ENCODE measurements at places on chromosomes 11 and 22.

GRCh38 chr11:134398644-134399292 is 13.3 kb downstream of the B3GAT1 start:
- DNase-seq = no peak

DNA sequence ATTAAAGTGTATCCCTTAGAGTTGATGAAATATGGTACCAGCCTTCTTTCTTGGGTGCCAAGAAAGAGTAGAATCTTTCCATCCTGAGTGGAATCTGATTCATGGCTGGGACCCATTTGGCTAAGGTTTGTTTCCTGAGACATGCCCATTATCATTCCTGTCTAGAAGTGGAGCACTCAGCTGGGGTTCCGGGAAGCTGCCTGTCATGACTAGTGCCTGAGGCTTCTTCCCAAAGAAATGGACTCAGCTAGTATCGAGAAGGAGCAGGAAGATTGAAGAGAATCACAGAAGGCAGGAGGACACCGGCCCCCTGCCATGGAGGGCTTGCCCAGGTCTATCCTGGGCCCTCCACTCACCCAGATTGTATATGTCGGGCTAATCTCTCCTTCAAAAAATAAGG is 57.6 kb downstream of the KREMEN1 start:
- no peak for DNase-seq

GRCh38 chr11:6327806-6328205 is 7.5 kb upstream of the CAVIN3 start:
- DNase-seq = no peak

DNA sequence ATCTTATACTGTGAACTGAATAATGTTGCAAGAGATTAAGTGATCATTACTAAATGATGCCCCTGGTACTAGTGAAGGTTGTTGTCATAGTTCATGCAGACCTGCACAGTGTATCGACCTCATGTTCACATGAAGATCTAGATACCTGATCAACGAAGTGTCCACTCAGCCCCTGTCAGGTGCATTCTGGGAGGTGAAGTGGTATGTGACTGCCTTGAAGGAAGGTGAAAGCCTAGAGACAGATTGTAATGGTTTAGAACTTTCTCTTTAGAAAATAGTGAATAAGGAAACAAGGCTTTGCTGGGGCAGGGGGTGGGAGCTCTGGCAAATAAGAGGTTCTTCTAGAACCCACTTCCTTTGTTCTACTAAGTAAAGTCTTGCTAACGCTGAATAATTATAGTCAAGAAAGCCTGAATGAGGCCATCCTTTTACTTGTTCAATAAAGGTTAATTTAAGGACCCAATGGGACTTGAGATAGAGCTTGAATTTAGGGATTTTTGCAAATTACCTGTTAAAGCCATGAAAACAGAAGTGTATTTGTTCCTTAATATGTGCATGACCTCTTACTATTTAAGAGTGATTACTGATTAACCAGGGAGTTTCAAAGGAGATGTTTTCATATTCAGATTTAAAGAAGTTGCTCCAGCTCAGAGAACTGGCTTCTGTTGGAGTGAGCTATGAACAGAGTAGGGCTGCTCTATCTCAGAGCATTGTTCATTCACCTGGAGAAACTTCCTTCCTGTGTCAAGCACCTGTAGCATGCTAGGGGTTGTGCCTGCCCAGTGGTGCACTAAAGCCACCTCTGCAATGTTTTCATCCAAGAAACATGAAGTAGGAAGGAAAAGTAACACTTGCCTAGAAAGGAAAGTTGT is 45.3 kb downstream of the C22orf31 start:
- DNase-seq = no peak

DNA sequence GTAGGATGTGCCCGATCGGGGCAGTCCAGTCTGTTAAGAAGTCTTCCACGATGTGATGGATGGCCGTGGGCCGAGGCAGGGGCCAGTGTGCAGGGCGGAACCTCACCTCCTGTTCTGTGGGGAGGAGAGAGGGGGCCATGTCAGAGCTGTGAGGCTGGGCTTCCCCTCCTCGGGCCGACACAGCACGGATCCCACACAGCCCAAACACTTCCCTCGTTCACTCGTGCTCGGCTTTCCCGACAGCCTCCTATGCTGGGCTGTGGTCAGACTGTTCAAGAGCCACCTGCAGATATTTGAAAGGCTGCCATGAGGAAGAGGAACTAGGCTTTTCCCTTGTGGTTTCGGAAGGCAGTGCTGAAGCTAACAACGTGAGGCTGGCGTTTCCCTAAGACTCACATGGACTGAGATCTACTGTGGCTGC is 12.3 kb upstream of the TXN2 start:
- DNase-seq = no peak
